NCI-H2081 treated with DMSO at 0.1 percent for 48 hours (cell line): ENCODE measurements at places on chromosomes 7 and 10.
A peak's percentile ranks its signal among the peaks of the same experiment; 100 is the strongest.

DNA sequence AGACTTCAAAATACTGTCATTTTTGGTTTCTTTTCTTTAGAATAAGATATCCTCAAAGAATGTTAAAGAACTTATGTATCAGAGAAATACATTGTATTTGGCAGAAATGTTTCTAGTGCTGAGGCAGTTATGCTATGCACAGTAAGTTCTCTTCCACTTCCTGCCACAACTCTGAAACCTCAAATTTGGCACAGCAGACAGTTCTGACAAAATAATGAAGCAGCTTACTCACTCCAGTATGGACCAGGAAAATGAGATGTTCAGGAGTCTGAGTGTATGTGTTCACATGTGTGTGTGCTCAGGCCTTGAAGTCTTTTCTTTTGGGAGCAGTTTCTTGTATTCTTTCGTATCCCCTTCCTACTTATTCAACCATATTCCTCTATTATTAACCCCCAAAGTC lies 197.0 kb upstream of the AGK start:
- DNase-seq, result no peak

- DNase-seq, result peak; percentile 54
Observed at GRCh38 chr7:18345641-18346234, 149.8 kb upstream of the HDAC9 start.

GRCh38 chr10:44258019-44258418 lies 126.9 kb downstream of the CXCL12 start:
- no peak for DNase-seq

DNA sequence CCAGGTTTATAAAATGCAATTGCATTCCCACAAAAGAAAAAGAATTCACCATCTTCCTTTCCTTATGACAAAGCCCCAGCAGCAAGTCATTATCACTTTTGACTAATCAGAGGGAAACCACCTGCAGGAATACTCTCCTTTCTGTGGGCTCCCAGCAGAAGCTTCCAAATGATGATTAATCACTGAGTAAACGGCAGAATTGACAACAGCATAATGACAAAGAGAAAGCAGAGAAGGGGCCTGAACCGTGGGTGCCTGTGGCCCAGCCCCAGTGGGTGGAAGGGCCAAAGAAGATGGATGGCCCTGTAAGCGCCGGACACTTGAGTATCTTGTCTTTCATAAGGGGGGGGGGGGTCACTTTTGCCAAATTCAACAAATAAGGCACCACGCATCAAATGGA lies 152.4 kb upstream of the NRBF2 start:
- DNase-seq, result no peak

DNA sequence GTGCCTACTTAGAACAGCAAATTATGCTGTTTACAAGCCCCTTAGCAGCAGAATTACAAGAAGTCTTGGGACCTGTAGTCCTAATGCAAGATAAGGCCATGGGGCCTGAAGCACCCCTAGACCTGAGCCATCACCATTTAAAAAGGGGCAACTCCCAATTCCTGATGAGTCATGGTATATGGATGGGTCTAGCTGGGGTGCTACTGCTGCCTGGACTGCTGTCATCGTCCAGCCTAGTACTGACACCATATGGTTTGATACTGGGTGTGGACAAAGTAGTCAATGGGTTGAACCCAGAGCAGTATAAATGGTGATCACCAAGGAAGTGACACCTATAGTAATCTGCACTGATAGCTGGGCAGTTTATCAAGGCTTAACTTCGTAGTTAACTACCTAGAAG lies 450.0 kb downstream of the IPMK start:
- DNase-seq, result no peak

GRCh38 chr7:140732416-140732815 lies 35.9 kb downstream of the NDUFB2 start:
- no peak for DNase-seq
